ENCODE measurements at places on chromosomes 16 and 17.

DNA sequence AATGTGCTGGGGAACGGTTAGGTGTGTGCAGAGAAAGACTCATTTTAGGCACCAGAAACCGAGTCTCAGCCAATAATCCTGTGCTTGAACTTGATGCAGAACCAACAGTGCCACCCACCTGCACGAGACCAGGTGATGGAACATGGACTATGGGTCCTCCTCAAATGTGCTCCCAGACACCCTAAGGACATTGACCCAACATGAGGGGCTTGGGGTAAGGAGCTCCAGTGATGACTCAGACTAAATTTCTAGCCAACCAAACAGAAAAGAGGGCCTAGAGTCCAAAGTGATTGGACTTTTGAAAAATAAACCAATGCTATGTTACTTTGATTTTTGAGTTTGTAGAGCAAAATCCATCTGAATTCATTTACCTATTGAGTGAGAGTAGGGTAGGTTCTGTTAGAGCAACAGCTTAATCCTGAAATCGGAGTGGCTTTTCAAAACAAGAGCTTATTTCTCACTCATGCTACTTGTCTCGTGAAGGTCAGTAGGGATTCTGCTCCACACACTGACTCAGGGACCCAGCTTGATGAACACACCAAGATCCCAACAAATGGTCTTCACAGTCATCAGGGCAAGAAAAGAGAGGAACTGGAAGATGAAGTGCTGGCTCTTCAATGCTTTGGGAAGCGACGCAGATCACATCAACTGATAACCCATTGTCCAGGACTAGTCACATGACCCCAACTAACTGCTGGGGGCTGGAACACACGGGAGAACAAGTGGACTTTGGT lies 21.8 kb downstream of the FAM20A start:
- DNase-seq, result no peak

DNA sequence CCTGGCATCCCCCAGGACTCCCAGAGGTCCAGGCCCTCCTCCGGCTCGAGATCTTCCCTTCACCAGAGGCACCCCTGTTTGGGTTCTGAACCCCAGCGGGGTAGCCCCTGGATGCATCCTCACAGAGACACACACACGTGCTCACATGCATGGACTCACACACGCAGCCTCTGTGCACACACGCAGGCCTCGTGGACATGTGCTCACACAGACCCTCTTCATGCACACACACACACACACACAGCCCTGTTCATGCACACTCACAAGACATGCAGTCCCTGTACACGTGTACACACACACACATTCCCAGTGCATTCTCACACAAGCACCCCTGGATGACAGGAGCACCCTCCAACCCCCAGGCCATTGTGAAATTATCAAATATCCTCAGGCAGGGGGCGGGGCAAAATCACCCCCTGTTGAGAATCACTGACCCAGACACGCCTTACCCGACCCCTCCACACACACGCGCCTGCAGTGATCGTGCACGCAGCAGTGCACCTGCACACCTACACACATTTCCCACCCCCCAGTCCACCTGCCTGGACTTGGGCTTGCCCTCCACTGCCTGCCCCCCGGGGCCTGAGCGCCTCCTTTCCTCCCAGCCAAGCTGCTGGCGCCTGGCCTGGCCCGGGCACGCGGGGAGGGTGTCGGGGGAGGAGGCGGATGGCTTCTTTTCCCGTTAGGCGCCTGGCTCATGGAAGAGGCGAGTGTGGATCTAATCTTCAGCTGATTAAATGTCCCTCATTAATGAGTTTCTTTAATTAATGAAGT lies 62.6 kb downstream of the ENGASE start:
- no peak for DNase-seq

DNA sequence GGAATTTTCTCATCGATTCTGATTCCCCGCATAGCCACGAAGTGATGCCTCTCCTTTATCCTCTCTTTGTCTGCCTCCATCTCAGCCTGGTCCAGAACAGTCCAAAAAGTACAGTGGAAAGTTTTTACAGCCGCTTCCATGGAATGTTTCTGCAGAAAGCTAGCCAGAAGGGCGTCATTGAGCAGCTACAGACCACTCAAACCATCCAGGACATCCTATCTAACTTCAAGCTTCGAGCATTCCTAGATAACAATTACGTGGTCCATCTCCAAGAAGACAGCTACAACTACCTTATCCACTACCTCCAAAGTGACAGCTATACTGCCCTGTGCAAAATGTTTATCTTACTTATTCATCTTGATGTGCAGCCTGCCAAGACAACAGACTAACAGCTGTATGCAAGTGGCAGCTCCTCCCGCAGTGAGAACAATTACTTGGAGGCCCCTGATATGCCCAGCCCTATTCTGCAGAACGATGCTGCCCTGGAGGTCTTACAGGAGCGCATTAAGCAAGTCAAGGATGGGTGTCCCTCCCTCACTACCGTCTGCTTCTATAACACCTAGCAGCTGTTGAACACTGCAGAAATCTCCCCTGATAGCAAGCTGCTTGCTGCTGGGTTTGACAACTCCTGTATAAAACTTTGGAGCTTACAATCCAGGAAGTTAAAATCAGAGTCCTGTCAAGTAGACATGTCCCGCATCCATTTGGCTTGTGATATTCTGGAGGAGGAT lies 38.9 kb downstream of the SLFN12L start:
- DNase-seq, result no peak

GRCh38 chr17:36610474-36610873 lies 9.1 kb downstream of the MRM1 start:
- DNase-seq, result no peak

DNA sequence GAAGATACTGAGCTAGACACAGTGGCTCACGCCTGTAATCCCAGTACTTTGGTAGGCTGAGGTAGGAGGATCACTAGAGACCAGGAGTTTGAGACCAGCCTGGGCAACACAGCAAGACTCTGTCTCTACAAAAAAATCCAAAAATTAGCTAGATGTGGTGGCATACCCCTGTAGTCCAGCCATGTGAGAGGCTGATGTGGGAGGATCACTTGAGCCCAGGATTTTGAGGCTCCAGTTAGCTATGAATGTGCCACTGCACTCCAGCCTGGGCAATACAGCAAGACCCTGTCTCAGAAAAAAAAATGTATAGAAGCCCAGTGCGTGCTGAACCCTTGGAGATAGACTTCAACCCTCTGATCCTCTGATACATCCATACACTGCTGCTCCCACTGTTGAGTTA lies 7.2 kb upstream of the PPM1D start:
- no peak for DNase-seq

- no peak for DNase-seq
Measured at GRCh38 chr16:89119661-89120141, 26.0 kb downstream of the ACSF3 start.

DNA sequence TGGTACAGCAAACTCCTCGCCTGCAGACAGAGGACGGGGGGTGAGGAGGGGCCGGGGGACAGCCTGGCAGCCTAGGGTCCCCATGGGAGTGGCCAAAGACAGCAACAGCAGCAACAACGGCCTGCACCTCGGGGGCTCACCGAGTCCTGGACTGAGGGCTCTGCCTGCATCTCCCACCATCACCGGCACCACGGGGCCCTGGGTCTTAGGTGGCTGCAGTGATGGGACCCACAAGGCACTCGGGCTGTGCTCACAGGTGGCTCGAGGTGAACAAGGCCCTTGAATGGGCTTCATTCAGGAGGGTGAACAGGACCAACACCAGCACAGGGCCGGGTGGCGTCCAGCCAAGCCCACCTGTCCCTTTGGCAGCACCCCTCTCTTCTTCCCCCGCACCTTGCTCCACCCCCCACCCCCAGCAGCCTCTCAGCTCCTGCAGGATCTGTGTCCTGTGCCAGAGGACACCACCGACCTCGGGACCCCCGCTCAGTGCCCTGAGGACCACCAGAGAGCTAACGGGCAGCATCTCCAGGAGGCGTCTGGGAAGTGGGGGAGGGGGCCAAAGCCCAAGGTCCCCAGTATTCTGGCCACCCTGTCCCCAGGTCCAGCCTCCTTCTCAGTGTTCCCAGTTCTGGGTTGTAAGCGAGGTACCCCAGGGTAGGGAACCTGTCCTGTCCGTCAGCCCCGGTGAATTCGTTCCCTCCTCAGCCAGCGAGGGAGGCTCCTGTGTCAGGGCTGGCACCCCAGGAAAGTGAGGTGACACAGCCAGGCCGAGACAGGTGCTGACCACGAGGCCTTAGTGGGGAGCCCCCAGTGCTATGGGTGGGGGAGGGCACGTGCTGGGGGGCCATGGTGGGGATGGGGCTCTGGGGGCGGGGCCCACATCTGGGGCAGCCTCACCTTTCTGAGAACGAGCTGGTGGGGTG lies 94.3 kb downstream of the TBC1D16 start:
- DNase-seq, result no peak

- peak; percentile 26 for DNase-seq
Measured at GRCh38 chr16:19123535-19124178, 9.9 kb downstream of the ITPRIPL2 start.

- DNase-seq, result no peak
Measured at GRCh38 chr16:4246777-4247459, 5.0 kb upstream of the SRL start.

DNA sequence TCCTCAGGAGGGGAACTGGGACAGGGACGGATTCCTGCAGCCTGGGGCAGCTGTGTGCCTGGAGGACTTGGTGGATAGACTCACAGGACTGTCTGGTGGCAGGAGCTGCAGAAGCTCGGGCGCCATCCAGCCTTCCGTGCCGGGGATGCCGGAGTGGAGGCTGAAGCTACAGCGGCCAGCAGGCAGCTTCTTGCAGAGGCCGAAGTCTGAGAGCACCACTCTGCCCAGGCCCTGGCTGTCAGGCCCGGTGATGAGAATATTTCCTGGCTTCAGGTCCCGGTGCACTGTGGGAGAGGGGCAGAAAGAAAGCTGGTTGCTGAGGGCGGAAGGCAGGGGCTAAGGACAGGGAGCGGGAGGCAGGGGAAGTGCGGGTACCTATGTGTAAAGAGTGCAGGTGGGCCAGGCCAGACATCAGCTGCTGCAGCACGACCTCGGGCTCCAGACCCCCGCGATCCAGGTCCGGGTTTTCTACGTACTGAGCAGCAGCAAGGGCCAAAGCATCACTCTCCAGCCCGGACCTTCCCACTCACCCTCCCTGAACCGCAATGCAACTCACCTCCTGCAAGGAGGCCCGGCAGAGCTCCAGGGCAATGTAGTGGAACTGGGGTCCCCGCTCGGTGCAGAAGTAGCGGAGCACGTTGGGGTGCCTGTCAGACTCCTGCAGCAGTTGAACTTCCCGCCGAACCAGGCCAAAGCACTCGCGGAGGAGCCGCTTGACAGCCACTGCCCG lies 16.1 kb downstream of the PLK1 start:
- DNase-seq, result no peak

GRCh38 chr17:72658675-72659074 lies 433.8 kb downstream of the SLC39A11 start:
- no peak for DNase-seq

DNA sequence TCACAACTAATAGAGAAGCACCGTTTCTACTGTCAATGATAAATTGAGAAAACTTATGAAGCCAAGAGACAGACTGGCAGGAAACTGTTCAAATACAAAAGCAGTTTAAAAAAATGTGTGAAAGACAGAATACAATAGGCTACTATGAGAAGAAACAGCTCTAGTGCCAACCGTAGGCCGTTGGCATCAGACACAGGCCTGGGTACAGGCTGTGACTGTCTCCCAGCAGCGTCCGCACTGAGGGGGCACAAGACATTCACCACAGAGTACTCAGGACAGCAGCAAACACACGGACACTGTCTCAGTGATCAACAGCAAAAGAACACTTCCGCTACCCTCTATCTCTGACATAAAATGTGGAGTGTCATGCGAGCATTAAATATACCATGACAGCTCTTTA lies 7.8 kb upstream of the C1QBP start:
- no peak for DNase-seq

DNA sequence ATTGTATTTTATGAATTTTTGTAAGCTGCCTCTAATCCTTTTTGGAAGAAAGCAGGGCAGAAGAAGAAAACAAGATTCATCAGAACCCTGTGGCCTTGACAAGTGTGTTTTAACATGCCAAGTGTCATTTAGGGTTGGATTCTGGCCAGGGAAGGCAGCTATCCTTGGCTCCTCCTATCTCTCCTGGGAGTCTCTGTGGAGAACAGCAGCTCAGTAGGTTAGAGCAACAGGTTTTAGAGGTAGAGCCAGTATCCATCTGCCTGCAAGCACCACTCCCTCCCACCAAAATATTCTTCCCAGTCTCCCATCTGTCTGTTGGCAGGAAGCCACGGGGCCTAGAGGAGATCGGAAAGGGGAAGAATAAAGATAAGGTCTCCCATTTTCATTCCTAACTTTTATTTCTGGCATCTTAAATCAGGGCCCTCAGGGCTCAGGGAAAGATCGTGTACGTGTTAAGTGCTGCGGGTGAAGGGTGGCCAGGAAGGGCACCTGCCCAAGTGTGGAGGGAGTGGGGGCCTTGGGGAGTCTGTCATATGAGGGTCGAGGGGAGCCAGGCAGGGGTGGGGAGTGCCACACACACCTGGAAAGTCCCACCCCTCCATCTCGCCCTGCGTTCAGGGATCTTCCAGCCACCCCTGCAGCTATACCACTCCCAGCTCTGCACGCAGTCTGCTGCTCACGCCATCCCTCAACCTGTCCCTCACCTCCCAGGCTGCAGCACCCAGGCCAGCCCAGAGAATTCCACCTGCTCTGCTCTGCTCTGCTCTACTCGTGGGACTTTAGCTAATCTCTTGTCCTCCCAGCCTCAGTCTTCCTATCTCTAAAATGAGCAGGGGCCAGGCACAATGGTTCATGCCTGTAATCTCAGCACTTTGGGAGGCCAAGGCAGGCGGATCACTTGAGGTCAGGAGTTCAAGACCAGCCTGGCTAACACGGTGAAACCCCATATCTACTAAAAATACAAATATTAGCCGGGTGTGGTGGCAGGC lies 17.1 kb upstream of the CPSF4L start:
- peak; percentile 31 for DNase-seq

GRCh38 chr17:6941989-6942388 lies 53.9 kb upstream of the ALOX12 start:
- DNase-seq, result no peak

DNA sequence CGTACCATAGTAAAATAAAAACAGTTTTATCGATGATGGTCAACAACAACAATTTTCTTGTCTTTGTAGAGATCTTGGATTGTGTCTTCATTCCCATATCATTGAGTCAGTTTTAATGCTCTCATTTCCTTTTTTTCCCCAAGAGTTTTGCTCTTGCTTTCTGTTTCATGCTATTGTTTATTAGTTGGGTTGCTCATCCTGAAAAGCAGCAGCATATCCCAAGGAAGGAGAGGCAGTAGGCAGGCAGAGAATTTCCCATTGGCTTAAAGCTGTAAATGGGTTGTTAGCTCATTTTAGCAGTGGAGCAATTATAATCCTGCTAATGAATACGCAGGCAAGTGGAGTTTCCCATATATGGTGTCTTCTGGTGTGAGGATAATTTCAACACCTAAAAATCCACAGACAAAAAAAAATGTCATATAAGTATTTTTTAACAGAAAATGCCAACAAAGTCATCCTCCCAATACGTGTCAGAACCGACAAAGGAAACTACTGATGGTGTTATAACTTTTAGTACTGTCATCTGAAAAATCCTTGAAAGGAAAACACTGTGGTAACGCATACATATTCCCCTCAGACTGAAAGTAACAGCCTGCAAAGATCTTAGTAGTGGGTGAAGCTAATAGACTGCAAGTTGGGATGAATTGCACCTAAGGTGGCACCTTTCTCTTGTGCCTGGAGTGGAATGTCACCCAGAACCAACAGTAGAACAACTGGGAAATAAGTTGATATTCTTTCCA lies 218.3 kb downstream of the FTO start:
- DNase-seq, result no peak

All from NCI-H2029 (cell line).